ENCODE measurements at places on chromosomes 1 and 21.

- no peak for DNase-seq
Observed at GRCh38 chr1:163770265-163770664, 448.5 kb downstream of the NUF2 start.

GRCh38 chr1:230002164-230002803 lies 64.8 kb upstream of the GALNT2 start:
- no peak for DNase-seq

- DNase-seq, result no peak
Observed at GRCh38 chr1:34378968-34379856, 202.5 kb downstream of the C1orf94 start.

DNA sequence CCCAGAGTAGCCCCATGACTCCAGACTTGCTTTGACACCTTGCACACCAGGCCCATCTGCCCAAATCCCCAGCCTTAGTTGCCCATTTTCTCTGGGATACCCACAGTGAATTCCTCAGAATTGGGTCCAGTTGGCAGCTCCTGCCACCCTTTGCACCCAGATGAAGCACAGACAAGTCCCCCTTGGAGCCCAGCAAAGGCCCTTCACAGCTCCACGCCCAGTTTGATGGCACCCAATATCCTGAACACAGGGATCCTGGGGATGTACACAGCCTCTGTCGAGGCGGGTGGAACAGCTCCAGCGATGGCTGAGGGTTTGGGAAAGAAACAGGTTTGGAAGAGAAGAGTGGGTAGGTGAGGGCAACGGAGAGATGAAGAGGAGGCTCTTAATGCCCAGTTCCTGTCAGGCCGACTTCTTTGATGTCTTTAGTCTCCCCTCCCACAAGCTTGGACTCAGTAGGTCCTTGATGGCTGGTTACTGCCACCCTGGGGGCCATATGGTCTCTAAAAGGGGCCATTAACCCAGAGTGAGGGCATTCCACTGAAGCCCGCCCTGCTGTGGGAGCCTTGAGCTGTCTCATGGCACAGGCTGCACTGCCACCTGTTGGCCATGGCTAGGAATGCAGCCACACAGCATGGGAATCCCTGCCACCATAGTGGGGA lies 21.7 kb downstream of the TMEM53 start:
- DNase-seq, result peak; percentile 63

GRCh38 chr1:164654200-164654599 lies 95.2 kb downstream of the PBX1 start:
- no peak for DNase-seq

GRCh38 chr1:229507502-229507901 lies 639 bp downstream of the NUP133 start:
- no peak for DNase-seq

- DNase-seq, result peak; percentile 88
Observed at GRCh38 chr1:150149271-150150132, at the start of gene PLEKHO1. Gene PLEKHO1 (plus strand): TSS chr1:150149916. CDS start chr1:150150258, 342 bp downstream.

DNA sequence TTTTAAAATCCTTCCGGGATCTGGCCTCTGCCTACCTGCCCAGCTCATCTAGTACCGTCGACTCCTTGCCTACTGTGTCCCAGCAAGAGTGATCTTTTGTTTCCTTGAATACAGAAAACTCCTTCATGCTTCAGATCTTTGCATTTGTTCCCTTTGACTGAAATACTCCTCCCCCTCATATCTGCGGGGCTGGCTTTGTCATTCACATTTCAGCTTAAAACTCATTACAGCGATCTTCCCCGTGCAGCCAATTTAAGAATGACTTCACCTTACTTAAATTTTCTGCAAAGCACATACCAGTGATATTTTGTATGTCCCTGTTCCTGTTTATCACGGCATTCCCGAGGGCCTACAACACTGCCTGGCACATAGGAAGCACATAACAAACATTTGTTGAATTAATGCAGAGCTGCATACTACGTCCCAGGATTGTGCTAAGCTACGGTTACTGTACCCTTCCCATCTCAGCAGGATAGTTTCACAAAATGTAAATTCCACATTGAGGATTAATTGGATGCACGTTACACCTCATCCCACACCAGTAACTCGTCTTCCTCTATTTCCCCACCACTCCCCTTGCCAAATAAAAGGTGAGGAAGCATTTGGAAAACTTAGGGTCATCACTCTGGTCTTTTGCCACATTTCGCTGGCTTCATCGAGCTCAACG lies 837 bp upstream of the DESI2 start:
- DNase-seq, result peak; percentile 4

- no peak for DNase-seq
Observed at GRCh38 chr1:210321131-210321530, 7.6 kb upstream of the HHAT start.

- DNase-seq, result no peak
Observed at GRCh38 chr1:41730806-41731205, 187.9 kb downstream of the HIVEP3 start.

DNA sequence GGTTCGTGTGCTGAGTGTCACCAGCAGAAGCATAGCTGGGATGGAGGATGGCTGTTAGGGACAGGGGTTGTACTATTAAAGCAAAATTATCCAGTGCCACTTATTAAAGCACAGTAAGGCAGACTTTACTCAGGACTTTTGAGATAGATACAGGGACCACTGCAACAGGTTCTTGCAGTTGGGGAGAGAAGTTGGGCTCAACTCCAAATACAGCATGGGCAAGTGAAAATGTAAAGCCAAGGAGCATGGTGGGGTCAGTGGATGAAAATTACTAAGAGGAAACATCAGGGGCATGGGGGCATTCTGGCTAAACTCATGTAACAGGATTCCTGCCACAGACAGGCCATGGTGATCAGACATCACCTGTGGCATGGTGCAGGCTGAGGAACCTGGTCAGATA lies 15.0 kb upstream of the REN start:
- DNase-seq, result no peak

DNA sequence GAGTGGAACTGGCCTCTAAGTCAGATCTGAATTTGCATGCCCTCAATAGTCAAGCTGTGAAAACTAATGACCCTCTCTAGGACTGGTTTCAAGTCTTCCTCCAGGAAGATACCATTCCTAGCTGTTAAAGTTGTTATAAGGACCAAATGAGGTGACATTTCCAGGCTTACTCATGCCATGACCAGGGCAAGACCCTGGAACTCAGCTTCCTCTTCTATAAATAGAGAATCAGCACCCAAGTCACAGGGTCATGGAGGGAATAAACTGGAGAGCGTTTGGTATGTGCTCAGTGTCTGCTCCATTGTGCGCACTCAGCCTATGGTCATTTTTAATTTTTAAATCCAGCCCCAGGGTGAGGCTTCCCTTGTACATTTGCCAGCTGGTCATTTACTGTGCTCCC lies 2.5 kb downstream of the S100A9 start:
- no peak for DNase-seq

- no peak for DNase-seq
Observed at GRCh38 chr1:110768605-110769004, 93.9 kb upstream of the KCNA3 start.

DNA sequence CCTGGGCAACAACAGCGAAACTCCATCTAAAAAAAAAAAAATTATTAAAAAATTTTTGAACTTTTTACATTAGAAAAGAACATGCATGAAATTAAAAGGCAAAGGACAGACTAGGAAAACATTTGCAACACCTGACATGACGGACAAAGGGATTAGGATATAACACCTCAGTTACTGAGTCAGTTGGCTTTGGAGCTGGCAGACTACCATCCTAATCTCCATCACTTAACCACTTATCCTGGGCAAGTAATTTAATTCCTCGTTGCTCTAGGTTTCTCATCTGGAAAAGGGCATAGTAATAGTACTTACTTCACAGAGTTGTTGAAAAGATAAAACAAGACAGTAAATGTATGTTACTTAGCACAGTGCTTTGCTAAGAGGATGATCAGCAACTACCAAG lies 11.9 kb downstream of the HECTD3 start:
- no peak for DNase-seq

All from activated CD4-positive, alpha-beta T cell treated with anti-CD3 and anti-CD28 coated beads for 4 hours (primary cell).